Endothelial cell (in vitro differentiated cells): ENCODE measurements at places on chromosomes 1 and 21. TPM values are rescaled to one million over a fixed set of nuclear protein-coding genes. Genes with fewer than 3 reads are reported as not detected.

DCST1 gene
- total RNA-seq: not detected

POFUT2 gene
- total RNA-seq: 37.8 TPM

NTRK1 gene
- total RNA-seq: 0.23 TPM

GRCh38 chr1:200428482-200429205, 18.8 kb upstream of the ZNF281 start:
- no peak overlapping the region for H3K27ac ChIP-seq
- H3K4me1 ChIP-seq: no peaks in the 10 kb centered on the region
- H3K4me3 ChIP-seq: no peak overlapping the region
- no peaks in the 10 kb centered on the region for H3K27me3 ChIP-seq
- DNase-seq: no peak

MAP1LC3C gene
- 1.7 TPM for total RNA-seq
